ENCODE measurements at places on chromosomes 11 and 22.

DNA sequence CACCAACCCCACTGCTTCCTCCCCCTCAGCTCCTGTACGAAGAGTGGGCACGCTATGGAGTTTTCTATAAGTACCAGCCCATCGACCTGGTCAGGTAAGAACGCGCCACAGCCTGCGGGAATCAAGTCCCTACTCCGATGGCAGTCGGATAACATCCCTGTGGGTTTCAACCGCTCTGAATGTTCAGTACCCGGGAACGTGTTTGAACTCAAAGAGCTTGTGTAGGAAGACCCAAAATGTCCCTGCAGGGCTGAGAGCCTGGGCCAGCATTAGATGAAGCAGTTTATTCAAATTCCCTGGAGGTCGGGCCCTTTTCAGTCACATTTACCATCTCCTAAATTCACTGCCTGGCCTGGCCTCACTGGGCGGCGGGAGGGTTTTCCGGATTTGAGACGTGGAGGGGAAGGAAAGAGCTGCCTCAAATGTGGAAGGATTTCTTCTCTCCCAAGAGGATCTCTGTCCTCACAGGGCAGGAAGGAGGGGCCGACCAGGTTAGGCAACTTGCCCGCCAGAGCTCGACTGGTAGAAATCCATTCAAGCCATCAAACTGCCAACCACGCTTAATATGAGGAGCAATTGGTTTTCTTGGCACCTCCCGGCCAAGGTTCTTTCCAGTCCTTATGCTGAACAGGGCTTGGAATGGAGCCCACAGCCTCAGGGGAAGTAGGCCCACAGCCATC is 46.3 kb downstream of the ANO1 start:
- DNase-seq, result no peak

- DNase-seq, result no peak
These were observed 13.3 kb upstream of the IL10RA start for GRCh38 chr11:117972629-117973502.

GRCh38 chr22:49967706-49968208 is 7.2 kb downstream of the PIM3 start:
- DNase-seq, result peak; percentile 52

DNA sequence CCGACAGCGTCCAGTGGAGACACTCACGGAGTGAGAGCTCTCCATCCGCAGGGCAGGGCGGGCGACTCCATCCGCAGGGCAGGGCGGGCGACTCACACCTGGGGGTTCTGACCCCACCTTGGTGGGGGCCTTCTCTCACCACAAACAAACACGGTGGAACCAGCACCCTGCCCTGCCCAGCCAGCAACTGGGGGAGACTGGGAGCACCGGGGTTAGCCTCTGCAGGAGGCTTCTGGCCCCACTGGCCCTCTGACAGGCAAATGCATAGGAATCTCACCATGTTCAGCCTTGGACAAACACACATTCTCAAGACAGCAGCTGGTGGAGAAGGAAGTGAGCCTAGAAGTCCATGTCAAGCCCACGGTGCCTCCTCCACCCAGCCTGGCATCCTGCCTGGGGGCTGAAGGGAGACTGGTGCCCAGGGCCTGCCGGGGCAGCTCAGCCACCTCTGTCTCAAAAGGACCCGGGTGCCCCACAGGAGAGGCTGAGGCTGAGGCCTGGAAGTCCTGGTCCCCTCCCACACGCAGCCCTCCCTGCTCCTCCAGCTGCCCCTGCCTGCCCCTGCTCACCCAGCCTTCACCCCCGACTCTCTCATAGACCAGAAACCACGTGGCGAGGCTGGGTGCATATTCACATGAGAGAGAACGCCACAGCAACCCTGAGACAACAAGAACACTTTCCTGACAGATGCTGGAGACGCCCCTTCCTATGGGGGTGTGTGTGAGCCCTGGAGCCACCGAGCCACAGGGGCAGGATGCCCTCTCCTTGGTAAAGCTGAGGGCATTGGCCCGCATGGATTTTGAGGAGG is 98.4 kb upstream of the B3GAT1 start:
- no peak for DNase-seq

DNA sequence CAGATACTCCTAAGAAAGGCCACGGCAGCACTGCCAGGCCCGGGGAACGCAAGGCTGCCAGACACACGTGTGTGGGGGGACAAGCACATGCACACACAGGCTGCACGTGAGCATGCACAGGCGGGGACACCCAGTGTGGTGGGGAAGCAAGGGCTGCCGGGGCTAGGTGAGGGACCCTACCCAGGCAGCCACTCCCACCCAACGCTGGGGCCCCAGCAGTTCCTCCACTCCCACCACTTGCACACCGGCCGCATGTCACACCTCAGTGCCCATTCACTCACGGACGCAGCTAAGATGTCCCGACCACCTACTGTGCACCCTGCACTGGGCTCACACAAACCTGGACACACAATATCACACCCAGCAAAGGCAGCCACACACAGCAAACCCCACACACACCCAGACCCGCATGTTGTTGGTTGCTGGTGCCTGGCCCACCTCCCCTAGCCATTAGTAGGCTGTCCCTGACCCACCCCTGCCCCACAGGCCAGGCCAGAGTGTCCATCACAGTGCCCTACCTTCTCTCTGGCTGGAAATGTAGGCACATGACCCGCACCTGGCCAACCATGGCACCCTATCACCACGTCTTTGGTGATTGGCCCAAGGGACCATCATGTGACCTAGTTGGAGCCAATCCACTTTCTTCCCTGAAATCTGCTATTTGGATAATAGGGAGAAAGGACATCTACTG is 8.8 kb downstream of the SSTR3 start:
- no peak for DNase-seq

- DNase-seq, result peak; percentile 57
These were observed 303.5 kb upstream of the ANO3 start for GRCh38 chr11:26028393-26028911.

DNA sequence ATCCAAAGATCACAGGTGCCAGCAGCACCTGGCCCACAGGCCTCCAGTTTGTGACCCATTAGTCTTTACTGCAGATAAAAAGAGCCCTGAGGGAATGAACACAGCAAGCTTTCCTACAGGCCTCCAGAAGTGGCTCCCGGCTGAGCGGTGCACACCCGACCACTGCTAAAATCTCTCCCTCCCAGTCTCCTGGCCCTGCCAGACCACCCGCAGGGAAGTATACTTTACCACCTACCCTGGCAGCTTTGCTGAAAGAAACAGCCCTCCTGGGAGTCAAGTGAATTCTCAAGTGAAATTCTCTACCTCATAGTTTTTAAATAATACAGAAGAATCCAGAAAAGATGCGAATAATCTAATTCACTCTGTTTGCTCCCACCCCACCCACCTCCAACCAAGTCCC is 15.4 kb upstream of the MTNR1B start:
- no peak for DNase-seq

- DNase-seq, result no peak
These were observed 6.0 kb downstream of the ESS2 start for GRCh38 chr22:19138217-19139000.

GRCh38 chr11:98710026-98710425 is 310.7 kb upstream of the CNTN5 start:
- no peak for DNase-seq

GRCh38 chr11:118956094-118956846 is at the start of gene UPK2:
TSS of gene UPK2 (plus strand) at chr11:118956298. CDS start at chr11:118956351, 53 bp downstream.
- peak; percentile 80 for DNase-seq

GRCh38 chr11:116849486-116849885 is 12.1 kb upstream of the APOA1 start:
- DNase-seq, result no peak

GRCh38 chr11:14454861-14455632 is 44.6 kb downstream of the COPB1 start:
- DNase-seq, result peak; percentile 59

GRCh38 chr11:10909141-10909883 is 51.5 kb upstream of the ZBED5 start:
- DNase-seq, result no peak

Measured in fibroblast of the aortic adventitia (primary cell).